Peyer's patch (tissue), 4 donors: ENCODE measurements at places on chromosomes 11 and 22.
A peak's percentile ranks its signal among the peaks of the same experiment; 100 is the strongest.

- H3K4me3 ChIP-seq, result peak overlapping the region; percentile 55
- H3K27me3 ChIP-seq, result peaks cover 14% of the 10 kb centered on the region
- no peaks in the 10 kb centered on the region for H3K36me3 ChIP-seq
- no peak overlapping the region for H3K27ac ChIP-seq
Observed at GRCh38 chr11:8081591-8082250, 710 bp downstream of the TUB start.

- no peak overlapping the region for H3K27ac ChIP-seq
- H3K27me3 ChIP-seq, result no peaks in the 10 kb centered on the region
- no peak for DNase-seq
- no peaks in the 10 kb centered on the region for H3K4me1 ChIP-seq
- no peak overlapping the region for H3K4me3 ChIP-seq
Observed at GRCh38 chr11:26943636-26944035, 50.3 kb upstream of the FIBIN start.

- no peaks in the 10 kb centered on the region for H3K27me3 ChIP-seq
- no peak for DNase-seq
- no peak overlapping the region for H3K27ac ChIP-seq
- no peaks in the 10 kb centered on the region for H3K4me1 ChIP-seq
- H3K4me3 ChIP-seq, result no peak overlapping the region
Observed at GRCh38 chr11:119752345-119752871, 23.4 kb upstream of the NECTIN1 start.

- no peaks in the 10 kb centered on the region for H3K4me1 ChIP-seq
- H3K36me3 ChIP-seq, result no peaks in the 10 kb centered on the region
- peak; percentile 30 for DNase-seq
- H3K4me3 ChIP-seq, result no peak overlapping the region
- H3K27ac ChIP-seq, result no peak overlapping the region
Observed at GRCh38 chr11:69209421-69210309, 53.9 kb downstream of the SMIM38 start.

DNA sequence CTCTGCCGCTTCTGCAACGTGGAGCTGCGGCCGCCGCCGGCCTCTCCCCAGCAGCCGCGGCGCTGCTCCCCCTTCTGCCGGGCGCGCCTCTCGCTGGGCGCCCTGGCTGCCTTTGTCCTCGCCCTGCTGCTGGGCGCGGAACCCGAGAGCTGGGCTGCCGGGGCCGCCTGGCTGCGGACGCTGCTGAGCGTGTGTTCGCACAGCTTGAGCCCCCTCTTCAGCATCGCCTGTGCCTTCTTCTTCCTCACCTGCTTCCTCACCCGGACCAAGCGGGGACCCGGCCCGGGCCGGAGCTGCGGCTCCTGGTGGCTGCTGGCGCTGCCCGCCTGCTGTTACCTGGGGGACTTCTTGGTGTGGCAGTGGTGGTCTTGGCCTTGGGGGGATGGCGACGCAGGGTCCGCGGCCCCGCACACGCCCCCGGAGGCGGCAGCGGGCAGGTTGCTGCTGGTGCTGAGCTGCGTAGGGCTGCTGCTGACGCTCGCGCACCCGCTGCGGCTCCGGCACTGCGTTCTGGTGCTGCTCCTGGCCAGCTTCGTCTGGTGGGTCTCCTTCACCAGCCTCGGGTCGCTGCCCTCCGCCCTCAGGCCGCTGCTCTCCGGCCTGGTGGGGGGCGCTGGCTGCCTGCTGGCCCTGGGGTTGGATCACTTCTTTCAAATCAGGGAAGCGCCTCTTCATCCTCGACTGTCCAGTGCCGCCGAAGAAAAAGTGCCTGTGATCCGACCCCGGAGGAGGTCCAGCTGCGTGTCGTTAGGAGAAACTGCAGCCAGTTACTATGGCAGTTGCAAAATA, 816 bp downstream of the PDE3B start:
- peak overlapping the region; percentile 93 for H3K27ac ChIP-seq
- H3K36me3 ChIP-seq, result no peaks in the 10 kb centered on the region
- H3K27me3 ChIP-seq, result no peaks in the 10 kb centered on the region
- peak overlapping the region; percentile 92 for H3K4me3 ChIP-seq
- DNase-seq, result peak; percentile 32
- no peaks in the 10 kb centered on the region for H3K4me1 ChIP-seq
